Vagina (tissue), 2 donors: ENCODE measurements at places on chromosomes 13 and 19.

GRCh38 chr19:3333662-3334061, 32.7 kb upstream of the NFIC start:
- no peak for DNase-seq

DNA sequence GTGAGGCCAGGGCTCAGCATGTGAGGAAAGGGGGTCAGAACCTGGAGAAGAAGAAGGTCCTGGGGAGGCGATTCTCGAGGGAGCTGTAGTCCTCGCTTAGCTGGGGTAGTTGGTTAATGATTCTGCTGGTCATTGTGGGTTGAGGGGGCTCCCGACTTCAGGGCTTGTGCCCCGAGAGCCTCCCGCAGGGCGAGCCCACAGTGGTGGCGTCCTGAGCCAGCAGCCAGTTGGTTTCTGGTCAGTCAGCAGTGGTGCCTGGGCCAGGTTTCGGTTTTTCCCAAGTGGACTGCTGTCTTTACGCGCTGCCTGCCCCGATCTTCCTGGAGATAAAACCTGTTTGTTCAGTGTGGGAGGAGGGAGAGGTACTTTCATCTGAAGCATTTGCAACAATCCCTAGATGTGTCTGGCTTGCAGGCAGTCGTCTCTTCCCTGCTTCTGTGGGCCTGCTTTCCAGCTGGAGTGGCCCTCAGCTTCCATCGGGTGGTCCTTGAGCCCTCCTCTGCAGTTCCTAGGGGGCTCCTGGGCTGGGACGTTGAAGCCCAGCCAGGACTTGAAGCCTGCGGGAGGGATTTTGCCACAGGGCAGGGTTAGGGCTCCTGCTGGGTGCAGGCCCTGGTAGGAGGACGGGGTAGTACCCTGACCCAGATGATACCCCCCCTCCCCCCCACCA, 3.2 kb downstream of the PTBP1 start:
- no peak for DNase-seq

- no peak for DNase-seq
These were observed 38.9 kb downstream of the ALOX5AP start for GRCh38 chr13:30774214-30774730.

DNA sequence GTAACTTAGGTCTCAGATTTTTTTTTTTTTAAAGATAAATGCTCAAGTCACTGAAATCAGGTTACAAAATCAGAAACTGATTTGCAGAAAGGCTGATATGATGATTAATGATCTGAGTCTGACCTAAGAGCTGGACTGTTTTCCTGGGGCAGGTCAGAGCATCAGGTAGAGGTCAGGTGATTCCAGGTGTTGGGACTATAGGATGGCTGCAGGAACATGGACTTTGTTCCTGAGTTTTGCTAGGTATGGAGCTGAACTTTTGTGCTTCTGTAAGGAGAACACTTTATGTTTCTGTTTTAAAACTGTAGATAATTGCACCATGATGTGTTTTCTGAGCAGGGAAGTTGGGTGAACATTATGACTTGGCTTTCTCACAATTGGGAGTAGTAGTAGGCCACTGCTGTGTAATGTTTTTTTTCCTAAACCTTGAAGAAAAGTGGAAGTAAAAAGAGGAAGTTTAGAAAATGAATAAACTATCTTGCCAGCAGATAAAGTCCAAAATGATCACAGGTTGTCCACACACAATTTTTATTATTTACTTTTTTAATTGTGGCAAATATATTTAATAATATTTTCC, 297.2 kb downstream of the DCT start:
- DNase-seq = no peak

- no peak for DNase-seq
These were observed 313.5 kb downstream of the KLF12 start for GRCh38 chr13:73820688-73821087.
